Mesangial cell (primary cell): ENCODE measurements at places on chromosomes 4 and X. TPM values are rescaled to one million over a fixed set of nuclear protein-coding genes. Genes with fewer than 3 reads are reported as not detected.

Gene CCDC149
- 1.6 and 4.9 TPM in 2 replicates for total RNA-seq

Gene PSAPL1
- total RNA-seq = not detected in 2 replicates

Gene CXCL10
- total RNA-seq = not detected in 2 replicates

Gene ERAS
- total RNA-seq = not detected in 2 replicates

Gene KLB
- total RNA-seq = under 0.01 TPM in 1 of 2 replicates, not detected in the other
